Lung (tissue), 17 donors: ENCODE measurements at places on chromosomes 2 and 18. TPM values are rescaled to one million over a fixed set of nuclear protein-coding genes. Genes with fewer than 3 reads are reported as not detected.

Gene TCF23
- polyA plus RNA-seq: 0.01 TPM

DNA sequence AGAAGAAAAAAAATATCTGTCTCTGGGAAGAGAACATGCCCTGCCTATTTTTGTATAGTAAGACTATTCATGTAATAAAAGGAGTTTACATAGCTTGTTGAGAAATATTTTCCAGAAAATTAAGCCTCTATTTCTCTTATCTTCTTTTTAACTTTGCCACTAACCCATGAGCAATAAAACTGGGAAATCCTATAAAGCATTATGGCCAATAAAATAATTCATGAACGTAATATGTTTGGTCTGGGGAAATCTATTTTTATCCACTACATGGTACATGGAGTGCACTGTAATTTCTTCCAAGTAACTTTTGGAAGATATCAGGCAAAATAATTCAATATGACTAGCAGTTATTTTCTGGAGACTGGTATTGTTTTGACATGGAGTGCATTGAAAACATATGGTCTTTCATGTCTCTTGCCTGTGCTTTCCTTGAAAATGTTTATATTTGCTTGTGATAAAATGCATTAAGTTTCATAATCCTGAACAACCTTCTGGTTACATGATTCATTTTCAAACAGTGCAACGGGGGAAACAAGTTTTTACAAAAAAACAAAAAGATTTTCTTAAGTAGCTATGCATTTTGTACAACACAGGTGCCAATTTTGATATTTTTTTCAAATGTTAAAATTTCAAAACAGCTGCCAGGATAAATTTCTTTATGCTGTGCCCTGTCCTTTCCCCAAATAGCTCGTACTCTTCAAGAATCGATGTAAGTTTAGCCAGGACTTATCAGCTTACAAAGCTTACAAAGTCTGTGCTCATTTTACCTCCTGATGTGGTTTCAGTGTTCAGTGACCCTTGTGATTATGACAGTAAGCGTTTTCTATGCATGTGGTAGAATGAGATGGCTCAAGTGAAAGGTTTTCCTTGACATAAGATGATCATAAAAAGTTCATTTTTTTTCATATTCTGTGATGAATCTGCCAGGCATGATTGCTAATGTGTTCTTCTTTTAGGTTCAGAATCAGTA is 194.5 kb downstream of the UBE2E3 start:
- peak; percentile 77 for DNase-seq

GRCh38 chr2:149921911-149922616 is 334.5 kb upstream of the MMADHC start:
- DNase-seq: no peak

GRCh38 chr2:46259777-46260168 is 37.4 kb upstream of the EPAS1 start:
- DNase-seq: no peak
